ENCODE measurements at places on chromosomes 5 and 9.

- no peak for DNase-seq
Measured at GRCh38 chr5:131022811-131023497, 142.1 kb downstream of the HINT1 start.

DNA sequence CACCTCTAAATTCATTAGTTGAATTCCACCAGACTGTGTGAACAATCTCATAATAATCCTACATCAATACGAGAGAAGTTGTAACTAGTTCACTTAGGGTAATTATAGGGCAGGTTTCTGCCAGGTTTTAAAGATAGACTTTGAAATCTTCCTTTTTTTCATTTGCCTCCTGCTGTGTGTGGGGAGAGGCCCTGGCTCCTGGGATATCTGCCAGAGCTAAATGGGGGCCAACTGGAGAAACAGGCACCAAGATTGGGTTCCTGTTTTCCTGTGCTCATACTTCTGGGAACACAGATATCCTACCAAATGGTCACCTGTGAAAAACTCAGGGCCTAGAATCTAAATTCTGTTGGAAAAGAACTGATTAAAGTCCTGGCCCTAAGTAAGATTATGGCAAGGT lies 42.3 kb downstream of the SH3RF2 start:
- no peak for DNase-seq

DNA sequence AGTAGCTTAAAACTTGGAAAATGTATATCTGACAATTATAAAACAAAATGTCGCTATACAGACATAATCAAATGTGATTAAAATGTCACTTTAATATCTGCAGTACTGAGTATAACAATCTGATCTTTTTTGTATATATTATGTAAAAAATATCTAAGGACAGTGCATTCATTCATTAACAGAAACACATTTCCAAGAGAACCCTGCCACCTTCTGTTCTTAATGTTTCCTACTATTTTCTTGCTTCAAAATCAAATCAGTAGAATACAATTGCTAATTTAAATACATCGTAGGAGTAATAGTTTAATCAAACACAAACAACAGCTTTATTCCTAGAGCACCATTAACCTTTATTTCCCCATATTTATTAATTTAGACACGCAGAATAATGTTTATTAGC lies 142.6 kb upstream of the ST8SIA4 start:
- peak; percentile 43 for DNase-seq

GRCh38 chr5:129440424-129440823 lies 19.7 kb upstream of the ADAMTS19 start:
- no peak for DNase-seq

- no peak for DNase-seq
Measured at GRCh38 chr9:35338086-35338485, 151.8 kb upstream of the RUSC2 start.

GRCh38 chr5:883475-884181 lies 9.0 kb downstream of the BRD9 start:
- no peak for DNase-seq

DNA sequence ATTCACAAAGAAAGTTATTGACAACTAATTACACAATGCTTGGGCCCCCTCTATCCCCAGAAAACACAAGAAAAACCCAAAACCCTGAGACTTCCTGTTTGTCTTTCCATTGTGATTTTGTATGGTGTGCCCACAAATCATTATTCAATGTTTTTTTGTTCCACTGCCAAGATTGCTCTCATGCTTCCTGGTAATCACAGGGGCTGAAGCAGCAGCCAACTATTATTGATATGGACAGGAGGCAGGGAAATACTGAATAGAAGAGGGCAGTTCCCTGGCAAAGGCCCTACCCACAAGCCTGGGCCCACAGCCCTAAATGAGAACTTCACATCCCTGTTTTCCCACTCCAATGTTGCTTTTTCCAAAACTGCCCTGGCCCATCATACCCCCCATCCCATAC lies 21.5 kb upstream of the RFK start:
- DNase-seq, result no peak

GRCh38 chr5:16881251-16881650 lies 54.8 kb downstream of the MYO10 start:
- DNase-seq, result no peak

GRCh38 chr5:103451261-103451660 lies 111.3 kb downstream of the NUDT12 start:
- no peak for DNase-seq

- no peak for DNase-seq
Measured at GRCh38 chr9:92970467-92970923, 23.2 kb downstream of the FGD3 start.

GRCh38 chr5:56612759-56613158 lies 202.6 kb upstream of the MAP3K1 start:
- peak; percentile 87 for DNase-seq

DNA sequence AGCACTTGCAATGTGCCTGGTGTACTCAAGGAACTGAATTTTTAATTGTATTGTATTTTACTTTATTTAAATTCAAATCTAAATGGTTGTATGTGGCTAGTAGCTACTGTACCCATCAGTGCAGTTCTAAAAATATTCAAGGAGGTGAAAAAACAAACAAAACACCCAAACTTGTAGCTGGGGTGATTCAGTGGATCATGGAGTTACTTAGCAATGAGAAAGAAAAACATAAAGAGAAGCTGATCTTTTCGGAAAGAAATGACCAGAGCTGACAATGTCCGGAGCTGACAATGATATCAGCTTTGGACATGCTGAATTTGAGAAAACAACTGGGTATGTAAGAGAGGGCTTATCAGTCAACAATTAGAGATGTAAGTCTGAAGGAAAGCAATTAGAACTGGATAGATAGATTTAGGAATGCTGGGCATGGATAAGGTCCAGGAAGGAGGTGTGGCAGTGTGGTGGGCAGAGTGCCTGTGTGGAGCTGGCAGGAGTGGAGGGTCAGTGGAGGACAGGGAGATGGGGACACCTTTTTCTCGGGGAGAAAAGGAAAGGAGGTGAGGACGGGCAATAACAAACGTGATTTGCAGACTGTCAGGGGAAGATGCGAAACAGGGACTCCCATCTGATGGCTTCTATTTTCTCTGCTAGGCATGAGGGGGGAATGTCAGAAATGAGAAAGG lies 113.2 kb downstream of the DCP2 start:
- DNase-seq, result no peak

- no peak for DNase-seq
Measured at GRCh38 chr5:108295578-108296368, 86.1 kb downstream of the FBXL17 start.

DNA sequence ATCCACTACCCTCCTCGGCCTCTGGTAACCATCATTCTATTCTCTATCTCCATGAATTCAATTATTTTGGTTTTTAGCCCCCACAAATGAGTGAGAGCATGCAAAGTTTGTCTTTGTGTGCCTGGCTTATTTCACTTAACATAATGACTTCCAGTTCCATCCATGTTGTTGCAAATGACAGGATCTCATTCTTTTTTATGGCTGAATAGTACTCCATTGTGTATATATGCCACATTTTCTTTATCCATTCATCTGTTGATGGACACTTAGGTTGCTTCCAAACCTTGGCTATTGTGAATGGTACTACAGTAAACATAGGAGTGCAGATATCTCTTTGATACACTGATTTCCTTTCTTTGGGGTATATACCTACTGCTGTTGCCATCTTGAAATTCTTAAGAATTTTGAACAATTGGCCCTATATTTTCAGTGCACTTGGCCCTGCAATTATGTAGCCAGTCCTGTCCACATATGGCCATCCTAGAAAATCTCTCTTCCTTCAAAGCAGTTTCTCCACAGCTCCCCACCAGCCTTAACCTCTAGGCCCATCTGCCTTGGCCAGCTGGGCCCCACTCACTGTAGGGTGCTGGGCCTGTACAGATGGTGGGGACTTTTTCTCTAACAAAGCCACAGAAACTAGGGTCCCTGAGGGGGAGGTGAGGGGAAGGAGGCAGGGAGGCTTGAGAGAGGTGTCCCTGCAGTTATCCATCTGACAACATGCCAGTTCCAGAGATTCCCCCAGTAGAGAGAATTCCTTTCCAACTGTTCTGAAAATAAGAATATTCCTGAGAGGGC lies 81.9 kb upstream of the LHFPL2 start:
- DNase-seq, result no peak
